ENCODE measurements at places on chromosomes 4 and X.

DNA sequence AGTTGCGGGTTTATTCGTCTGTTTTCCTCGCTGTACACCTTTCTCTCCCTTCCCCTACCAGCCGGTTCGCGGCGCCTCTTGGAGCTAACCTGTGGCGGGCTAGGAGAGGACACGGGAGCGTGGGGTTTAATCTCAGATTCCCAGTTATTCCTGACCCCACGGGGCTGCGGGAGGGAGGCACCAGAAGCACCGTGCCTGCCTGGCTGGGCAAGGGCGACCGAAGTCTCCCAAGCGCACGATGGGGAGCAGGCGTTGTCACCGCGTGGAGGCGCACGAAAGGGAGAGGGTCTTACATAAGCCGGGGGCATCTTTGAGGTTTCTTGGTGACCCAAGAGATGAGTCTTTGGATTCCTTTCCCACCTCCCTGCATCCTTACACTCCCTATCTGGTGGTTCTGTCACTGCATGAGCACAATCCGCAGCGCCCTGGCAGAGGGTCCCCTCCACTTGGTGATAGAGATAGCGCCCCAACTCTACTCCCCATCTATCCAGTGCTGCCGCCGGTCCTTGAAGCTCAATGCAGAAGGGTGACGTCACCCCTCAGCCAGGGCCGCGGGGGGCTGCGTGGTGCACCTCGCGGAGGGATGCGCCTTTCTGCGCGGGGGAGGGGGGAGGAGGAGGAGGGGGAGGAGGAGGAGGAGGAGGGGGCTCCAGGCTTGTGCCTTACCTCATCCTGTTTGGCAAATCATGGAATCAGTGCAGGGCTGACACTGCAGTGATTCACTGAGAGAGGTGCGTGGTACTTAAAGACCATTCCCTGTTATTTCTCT lies 793 bp downstream of the TSPAN7 start:
- DNase-seq, result peak; percentile 44

DNA sequence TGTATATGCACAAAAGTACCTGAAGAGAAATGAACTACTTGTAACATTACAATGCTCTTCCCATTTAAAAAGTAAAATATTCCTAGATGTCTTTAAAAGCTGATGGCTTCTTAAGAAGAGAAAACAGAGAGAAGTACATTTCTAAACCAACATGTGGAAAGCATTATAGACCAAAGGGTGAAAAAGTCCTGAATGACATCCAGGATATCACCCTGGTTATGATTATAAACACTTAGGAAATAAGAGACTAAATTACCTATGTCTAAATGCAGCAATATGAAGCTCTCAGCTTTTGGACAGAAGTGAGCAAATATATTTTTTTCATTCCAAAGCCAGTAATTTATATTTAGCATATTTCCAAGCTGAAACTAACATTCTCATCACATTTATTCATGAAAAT lies 21.7 kb upstream of the EGFL6 start:
- DNase-seq, result no peak

DNA sequence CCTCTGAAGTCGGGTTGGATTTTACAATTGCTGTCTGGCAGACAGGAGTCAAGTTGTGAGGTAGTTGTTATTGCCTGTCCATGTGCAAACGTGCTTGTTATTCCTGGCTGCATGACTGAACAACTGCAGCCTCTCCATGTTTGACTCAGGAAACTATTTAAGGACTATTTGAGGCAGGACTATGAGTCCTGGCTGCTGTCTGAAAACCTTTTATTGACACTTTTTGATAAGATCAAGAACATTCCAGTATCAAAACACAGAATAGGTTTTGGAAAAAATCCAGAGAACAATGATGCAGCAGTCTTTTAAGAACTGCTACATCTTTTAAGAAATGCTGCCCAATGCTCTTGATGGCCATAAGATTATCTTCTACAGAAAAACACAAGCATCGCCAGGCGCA lies 10.0 kb upstream of the SPRY1 start:
- DNase-seq, result no peak

DNA sequence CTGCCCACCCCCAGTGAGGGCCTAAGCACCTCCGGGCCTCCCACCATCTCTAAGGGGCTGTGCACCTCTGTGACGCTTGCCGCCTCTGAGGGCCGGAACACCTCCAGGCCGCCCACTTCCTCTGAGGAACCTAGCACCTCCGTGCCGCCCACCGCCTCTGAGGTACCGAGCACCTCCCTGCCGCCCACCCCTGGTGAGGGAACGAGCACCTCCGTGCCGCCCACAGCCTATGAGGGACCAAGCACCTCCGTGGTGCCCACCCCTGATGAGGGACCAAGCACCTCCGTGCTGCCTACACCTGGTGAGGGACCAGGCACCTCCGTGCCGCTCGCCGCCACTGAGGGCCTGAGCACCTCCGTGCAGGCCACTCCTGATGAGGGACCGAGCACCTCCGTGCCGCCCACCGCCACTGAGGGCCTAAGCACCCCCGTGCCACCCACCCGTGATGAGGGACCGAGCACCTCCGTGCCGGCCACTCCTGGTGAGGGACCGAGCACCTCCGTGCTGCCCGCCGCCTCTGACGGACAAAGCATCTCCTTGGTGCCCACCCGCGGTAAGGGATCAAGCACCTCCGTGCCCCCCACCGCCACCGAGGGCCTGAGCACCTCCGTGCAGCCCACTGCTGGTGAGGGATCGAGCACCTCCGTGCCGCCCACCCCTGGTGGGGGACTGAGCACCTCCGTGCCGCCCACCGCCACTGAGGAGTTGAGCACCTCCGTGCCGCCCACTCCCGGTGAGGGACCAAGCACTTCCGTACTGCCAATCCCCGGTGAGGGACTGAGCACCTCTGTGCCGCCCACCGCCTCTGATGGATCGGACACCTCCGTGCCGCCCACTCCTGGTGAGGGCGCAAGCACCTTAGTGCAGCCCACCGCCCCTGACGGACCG lies 977 bp downstream of the MAGEE1 start:
- peak; percentile 44 for DNase-seq

DNA sequence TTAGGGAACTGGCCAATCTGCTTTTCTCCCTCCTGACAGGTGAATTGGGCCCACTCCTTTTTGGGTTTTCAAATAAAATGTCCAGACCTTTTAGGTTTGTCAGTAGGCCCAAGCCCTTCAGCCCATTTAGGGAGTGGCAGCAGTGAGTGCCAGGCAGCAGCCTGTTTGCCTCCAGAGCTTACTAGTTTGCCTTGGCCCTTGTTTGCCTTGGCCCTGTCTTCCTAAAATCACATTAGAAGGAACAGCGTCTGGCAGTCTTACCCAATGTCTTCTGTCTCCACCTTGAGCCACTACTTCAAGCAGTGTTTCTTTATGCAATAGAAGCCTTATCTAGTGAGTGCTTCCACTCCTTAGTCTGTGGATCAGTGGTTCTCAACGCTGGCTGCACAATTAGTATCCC lies 117.1 kb downstream of the TMEM164 start:
- no peak for DNase-seq

- no peak for DNase-seq
These were observed 41.5 kb upstream of the SMIM10 start for GRCh38 chrX:134949271-134949670.

DNA sequence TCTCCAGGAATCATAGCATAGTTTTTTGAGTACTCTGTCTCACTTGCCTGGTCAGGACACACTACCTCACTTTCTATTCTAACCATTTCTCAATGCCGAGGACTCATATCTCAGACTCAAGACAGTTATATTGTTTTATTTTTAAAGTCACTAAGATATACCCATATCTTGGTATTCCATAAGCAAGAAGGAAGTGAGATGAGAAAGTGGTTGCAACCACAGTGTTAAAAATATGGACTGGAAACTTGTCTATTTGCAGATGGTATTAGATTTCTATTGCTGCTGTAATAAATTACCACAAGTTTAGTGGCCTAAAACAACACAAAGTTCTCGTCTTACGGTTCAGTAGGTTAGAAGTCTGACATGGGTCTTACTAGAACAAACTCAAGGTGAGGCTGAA lies 344.8 kb upstream of the MAGEB2 start:
- no peak for DNase-seq

DNA sequence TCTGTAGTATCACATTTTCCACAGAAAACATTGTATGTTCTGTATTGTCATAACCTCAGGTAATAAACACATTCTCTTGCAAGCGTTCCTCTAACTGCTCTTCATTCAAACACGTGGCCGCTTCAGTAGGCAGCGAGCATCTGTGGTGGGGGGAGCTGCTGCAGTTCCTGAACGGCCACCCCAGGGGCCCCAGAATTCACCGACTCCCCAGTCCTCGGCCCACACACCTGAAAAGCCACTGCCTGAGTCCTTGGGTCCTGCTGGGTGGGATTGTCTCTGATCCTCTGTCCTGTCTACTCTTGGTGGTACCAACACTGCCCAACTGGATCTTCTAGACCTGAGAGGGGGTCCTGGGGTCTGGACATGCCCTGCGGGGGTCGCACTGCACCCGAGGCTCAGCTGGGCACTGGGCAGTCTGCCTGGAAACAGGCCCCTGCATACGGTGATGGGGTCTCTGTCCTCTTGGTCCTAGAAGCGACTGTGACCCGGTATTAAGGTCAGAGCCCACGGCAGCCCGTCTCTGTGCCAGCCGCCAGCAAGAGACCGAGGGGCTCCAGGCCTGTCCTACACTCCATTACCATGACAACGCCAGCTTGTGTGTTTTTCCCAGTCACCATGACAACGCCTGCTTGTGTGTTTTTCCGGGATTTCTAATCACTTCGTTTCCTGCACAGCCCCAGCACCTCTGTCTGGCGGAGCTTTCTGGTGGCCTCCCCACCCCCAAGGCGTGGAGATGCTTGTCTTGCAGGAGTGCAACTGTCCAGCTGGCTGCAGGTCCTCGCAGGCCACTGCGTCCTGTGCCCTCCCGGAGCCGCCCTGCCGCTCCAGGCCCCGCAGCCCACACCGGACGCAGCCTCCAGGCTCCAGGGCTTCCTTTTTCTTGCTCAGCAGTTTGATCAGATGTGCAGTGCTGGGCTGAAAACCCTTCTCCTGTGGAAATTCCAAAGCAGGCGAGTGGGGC lies 16.0 kb downstream of the CTBP1 start:
- no peak for DNase-seq

GRCh38 chrX:109785053-109785452 lies 52.0 kb upstream of the ACSL4 start:
- DNase-seq, result no peak

GRCh38 chr4:84966382-84967242 lies at the start of gene WDFY3:
WDFY3 (minus strand) TSS chr4:84966690; CDS start chr4:84860591, 106,099 bp downstream.
- DNase-seq, result peak; percentile 90

DNA sequence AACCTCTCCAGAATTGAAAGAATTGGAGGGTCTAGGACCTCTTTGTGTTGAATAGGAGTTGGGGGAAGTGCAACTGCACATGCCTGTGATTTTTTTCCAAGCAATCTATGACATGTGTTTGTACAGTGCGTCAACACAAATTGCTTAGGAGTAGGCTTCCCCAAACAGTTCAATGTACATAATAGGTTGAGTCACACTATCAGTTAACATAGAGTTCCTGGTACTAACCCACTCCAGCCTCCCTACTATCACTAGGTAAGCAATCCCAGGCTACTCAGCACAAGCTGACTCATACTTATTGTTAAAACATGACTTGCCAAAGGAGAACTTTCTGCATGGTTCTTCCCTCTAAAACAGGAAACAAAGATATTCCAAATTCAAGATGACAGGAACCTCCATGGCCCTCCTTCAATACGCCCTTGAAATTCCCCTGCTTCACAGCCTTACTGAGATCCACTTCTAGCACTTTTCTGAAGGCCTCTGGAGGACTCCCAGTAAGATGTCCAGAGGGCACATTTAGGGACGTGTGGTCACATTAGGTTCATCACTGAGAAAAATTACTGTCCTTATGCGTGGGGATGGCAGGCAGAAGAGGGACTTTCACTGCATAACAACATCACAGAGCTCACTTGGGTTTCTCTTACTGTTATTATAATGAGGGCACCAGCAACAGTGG lies 8.4 kb upstream of the VSIG1 start:
- DNase-seq, result no peak

DNA sequence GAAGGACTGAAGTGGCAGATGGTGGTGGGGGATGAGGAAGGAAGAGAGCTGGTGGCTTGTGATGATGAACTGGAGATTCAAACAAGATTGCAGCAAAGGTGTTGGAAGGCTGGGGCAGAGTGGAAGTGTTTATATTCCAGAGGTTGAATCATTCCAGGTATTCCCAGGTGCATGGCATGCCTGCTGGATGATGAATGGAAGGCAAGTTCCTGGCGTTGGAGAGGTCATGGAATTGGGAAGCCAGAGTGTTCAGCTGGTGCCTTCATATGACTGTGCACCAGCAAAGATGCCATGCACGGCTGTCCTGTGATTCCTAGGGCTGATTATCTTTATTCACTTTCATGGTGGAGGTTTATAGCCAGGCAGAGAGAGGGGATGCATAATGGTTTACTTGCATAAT lies 135.8 kb upstream of the PUDP start:
- DNase-seq, result no peak

GRCh38 chr4:144589512-144589911 lies 56.4 kb upstream of the HHIP start:
- DNase-seq, result no peak

- no peak for DNase-seq
These were observed 36.1 kb downstream of the HDAC8 start for GRCh38 chrX:72536542-72536941.

DNA sequence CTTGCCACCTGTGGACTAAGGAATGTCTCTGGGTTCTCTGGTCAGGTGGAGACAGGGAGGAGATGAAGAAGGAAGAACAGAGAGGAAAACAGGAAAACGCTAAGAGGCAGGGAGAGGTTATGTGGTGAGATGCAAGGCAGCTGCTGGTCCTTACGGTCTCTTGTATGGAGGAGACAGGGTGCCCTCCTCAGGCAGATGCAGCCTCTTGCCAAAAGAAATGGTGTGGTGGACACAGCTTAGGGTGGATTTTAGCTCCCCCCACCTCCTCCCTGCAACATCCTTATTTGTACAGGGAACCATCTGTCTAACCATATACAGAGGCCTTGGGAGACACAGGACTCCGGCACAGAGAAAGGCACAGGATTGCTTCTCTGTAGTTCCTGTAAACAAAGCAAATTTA lies 9.7 kb downstream of the OCIAD2 start:
- DNase-seq, result no peak

- DNase-seq, result no peak
These were observed 15.2 kb upstream of the HMX1 start for GRCh38 chr4:8886612-8887406.

DNA sequence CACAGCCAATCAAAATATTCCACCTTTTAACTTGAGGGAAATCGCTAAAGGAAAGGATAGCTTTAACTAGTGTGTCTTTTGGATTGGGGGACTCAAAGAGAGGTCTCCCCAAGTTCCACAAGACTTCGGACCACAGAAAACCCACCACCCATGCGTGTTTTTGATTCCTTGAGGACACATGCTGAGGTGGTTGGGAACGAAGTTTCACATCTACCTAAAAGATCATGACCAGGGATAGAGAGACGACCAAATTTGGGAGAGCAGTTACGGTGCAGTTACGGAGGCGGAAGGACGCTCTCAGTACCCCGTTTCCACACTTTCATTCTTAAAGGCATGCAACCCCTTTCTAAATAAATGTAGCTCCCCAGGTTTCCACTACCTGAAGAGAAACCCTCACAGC lies 1.1 kb downstream of the PCYT1B start:
- no peak for DNase-seq

All from H9 (cell line).